Stimulated activated CD4-positive, alpha-beta T cell treated with anti-CD3 and anti-CD28 coated beads, Interleukin-15, amount 100 ng/mL, for 48 hours (primary cell): ENCODE measurements at places on chromosomes 3 and 15.

DNA sequence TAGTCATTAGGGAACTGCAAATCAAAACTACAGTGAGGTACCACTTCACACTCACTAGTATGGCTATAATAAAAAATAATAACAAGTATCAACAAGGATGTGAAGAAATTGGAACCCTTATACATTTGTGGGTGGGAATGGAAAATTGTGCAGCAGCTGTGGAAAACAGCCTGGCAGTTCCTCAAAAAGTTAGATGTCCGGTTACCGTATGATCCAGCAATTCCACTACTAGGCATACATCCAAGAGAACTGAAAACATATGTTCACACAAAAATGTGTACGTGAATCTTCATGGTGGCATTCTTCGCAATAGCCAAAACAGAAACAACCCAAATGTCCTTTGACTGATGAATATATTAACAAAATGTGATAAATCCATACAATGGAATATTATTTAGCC lies 187.9 kb upstream of the LYSMD4 start:
- no peak for DNase-seq

- DNase-seq = no peak
These were observed 6.6 kb downstream of the PRKCD start for GRCh38 chr3:53167418-53168174.

DNA sequence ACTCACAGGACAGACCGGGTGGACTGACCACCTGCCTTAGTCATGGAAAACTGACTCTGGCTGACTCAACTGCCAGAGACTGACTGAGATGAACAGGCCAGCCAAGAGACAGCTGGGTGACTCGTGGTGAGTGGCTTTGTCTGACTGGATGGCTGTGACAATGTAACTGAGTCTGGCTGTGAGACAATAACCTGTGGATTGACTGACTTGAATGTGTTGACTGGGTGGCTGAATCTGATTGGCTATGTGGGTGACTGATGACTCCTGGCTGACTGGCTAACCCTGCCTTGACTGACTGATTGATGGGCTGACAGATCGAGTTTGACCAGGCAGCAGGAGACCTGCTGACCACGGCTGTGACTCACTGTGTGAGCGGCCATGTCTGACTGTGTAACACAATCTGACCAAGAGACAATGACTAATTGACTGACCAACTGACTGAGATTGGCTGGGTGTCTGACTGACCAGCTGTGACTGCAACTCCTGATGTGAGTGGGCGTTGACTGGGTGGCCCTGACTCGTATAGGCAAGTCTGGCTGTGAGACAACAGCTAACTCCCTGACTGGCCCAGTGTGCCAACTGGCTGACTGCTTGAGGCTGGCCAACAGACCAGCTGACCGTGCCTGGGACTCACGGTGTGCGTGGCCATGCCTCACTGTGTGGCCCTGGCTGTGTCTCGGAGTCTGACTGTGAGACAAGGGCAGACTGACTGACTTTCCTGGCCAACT lies 509.1 kb downstream of the SHQ1 start:
- peak; percentile 73 for DNase-seq

GRCh38 chr15:74840851-74841775 lies 1.8 kb downstream of the ULK3 start:
- no peak for DNase-seq

- no peak for DNase-seq
These were observed 5.0 kb downstream of the NR2F2 start for GRCh38 chr15:96335411-96336024.

GRCh38 chr3:147358144-147358992 lies 48.0 kb downstream of the ZIC4 start:
- DNase-seq = no peak
